ENCODE measurements at places on chromosomes 5 and 9.

DNA sequence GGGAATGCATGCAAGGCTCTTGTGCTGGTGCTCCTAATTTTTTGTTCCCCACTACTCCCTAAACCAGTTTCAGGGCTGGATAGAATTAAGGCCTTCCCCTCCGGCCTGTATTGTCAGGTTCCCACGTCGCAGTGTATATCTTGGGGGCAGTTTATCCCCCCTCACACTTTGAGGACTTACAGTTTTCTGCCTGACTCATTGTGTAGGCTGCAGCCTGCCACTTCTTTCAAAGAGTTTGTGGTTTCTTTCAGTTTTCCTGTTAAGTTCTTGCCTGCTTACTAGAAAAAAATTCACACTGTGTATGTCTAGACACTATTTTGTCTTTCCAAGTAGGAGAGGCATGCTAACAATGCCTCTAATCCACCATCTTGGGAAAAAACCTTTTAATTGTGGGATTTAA is 28.4 kb upstream of the BTNL3 start:
- DNase-seq = no peak

- no peak for DNase-seq
Measured at GRCh38 chr5:122770477-122770876, 4.4 kb upstream of the SNX2 start.

GRCh38 chr5:73825736-73826135 is 199.7 kb downstream of the ARHGEF28 start:
- DNase-seq = no peak

GRCh38 chr5:81986126-81986525 is 14.3 kb downstream of the ATG10 start:
- DNase-seq = no peak

GRCh38 chr5:103428411-103428871 is 134.1 kb downstream of the NUDT12 start:
- DNase-seq = peak; percentile 2

DNA sequence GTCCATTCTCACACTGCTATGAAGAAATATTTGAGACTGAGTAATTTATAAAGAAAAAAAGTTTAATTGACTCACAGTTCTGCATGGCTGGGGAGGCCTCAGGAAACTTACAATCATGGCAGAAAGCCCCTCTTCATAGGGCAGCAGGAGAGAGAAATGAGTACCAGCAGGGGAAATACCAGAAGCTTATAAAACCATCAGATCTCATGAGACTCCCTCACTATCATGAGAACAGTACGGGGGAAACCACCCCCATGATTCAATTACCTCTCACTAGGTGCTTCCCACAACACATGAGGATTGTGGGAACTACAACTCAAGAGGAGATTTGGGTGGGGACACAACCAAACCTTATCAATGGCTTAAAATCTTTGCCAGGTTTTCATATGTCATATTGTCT is 20.3 kb upstream of the TENT4A start:
- no peak for DNase-seq

- no peak for DNase-seq
Measured at GRCh38 chr9:123115146-123115913, 81.9 kb downstream of the GPR21 start.

DNA sequence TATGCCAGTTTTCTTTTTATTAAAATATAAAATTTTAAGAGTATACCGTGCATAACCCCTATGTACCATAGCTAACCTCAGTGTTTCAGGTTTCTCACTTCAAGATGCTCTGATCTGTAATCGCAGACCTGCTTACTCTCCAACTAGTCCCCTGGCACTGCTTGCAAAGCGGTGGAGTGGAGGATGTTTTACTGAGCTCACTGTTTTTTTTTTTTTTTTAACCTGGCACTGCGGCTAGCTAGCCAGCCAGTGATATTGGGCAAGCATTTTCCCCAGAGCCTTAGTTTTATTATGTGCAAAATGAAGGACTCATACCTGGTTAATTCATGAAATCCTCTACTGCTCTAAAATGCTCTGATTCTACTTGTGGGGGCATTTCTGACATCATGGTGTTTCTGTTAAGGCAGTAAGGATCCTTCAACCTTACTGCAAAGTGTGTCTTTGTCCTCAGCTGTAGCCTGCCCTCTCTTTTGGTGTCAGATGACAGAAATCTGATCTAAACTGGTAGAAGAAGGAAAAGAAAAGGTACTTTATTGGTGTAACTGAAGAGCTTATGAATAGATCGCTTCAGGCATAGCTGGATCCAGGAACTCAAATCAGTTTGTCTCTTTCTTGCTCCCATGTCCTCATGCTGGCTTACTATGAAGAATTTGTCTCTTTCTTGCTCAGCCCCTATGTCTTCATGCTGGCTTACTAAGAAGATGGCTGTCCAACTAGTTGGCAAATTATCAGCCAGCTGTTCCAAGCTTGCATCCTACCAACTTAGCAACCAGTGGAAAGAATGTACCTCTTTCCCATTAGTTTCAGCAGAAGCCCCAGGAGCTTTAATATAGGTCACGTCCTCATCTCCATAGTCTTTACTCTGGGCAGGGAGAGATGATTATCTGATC is 59.8 kb downstream of the DOCK2 start:
- no peak for DNase-seq

GRCh38 chr5:10227379-10227778 is 22.3 kb downstream of the ATPSCKMT start:
- DNase-seq = no peak

DNA sequence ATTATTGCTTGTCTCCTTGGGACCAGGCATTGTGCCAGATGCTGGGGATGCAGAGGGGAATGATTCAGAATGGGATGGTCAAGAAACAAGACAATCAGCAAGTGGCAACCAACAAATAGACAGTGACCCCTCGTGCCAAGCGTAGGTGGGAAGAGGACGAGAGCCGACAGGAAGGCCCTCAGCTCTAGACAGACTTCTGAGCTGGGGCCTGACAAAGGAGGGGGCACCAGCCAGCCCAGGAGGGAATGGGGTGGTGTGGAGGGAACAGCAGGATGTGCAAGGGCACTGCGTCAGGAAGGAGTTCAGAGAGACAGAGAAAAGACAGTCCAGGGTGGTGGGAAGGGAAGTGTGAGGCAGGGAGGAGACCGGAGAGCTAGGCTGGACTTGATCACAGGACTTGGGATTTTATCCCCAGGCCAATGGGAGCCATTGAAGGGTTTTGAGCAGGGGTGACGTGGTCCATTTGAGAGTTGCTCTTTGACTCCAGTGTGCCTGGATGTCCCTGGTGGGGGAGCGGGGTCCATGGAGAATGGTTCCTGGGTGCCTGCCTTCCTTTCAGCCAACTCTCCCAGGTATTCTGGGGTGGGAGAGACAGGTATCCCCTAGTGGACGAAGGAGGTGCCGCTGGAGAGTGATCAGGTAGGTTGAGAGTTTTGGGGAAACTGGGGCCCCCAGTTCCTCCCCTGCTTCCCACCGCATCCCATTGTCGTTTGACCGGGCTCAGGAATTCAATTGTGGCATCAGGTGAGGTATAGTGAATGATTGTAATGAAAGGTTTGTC is 79.3 kb upstream of the ZNF618 start:
- no peak for DNase-seq

DNA sequence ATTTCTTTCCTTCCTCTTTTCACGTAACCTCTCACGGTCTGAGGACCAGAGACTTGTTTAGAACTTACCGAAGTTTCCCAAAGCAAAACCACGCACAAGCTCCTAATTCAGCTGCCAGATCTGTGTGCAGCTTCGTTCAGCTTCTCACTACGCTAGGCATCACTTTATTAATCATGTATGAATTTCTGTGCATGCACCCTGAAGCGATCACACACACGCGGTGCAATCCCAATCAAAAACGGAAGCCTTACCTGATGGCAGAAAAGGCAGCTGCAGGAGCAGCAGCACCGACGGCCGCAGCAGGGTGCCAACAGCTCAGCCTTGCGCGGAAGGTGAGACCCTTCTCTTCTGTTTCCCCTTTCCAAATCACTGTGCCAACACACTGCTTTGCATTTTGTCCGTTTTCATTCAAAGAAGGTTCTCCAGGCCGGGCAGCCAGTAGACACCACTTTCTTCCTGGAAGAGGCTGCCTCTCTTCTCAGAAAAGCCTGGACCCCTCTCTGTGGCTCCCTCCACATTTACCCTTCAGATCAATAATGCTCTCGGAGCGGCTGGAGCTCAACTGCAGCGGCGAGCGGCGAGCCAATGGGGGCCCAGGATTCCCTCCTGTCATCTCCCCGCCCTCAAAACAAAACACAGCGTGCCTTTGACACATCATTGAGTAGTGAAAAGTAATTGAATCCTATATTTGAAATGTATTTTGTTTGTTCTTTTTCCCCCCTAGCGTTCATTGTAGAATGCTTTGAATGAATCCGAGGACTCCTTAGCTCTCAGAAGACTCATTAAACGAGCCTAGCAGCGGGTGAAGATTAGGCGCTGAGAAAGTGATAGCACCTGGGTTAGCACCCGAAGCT is at the start of gene CDH12:
TSS of gene CDH12 (minus strand) at position 538 of the 854 bp plus-strand sequence.
- DNase-seq = peak; percentile 77

DNA sequence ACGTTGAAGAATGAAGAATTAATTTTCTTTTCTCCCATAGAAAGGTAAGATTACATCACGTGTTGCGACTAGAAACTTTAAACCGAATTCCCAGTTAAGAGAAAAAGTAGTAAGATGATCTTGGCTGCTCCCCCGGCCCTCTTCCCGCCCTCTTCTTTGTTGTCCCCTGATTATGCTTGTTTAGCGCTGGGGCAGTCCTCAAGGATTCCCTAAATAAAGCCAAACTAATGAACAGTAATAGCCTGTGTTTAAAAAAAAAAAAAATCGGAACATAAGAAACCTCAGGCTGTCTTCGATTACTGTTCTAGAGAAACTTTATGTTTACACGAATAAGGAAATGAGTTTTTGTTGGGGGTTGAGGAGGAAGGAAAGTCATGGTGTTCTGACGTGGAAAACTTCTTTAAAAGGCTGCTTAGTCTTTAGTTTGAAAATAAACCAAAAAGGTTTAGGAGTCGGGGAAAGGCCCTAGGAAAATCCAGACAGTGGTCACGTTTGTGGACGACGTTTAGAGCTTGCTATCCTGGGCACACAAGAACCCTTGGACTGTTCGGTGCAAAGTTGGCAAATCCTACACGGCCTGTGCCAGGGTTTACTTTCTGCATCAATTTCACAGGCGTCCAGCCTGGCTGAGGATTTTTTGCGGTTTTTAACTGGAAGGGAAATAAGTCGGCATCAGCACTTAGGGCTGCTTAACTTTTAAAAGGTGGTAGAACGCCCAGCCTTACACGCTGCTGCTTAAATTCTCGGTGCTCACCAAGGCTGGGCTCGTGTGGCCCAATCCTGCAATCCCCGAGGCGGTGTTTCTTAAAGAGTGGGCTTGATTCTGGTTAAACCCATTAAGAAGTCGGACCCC is 1.1 kb upstream of the MAT2B start:
- no peak for DNase-seq

GRCh38 chr5:162128117-162128516 is 60.5 kb downstream of the GABRG2 start:
- no peak for DNase-seq

DNA sequence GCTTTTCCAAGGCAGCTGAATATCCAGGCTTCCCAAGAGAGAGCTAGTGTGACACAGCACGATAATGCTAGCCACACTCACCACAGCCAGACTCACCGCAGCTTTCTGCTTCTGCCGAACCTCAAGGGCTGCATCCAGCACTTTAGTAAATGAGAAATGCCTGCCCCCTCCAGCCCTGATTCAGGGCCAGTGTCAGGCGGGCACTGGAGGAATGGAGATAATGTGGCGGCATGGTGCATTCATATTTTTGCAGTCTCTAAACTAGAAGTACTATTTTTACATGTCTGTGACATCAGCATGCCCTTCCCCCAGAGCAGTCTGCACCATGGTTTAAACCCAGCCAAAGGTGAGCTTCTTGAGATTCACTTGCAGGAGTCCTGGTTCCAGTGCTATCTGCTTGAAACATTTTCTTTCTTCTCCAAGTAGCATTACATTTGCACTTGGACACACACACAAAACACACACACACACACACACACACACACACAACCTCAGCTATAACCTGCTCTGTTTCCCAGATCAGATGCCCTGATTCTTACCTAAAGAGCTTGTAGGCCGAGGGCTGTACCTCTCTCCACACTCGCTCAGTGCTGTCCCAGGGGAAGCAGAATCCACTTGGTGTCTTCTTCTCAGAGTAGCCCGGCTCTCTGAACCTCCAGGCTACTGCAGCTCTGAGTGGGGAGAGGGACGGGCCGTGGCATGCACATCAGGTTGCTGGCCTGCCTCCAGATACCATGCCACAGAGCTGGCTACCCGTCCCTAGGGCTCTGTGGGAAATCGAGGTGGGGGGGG is at the start of gene FGF1:
TSS of gene FGF1 (minus strand) at position 673 of the 792 bp plus-strand sequence. CDS start 71,963 bp downstream, outside the sequence.
- no peak for DNase-seq

DNA sequence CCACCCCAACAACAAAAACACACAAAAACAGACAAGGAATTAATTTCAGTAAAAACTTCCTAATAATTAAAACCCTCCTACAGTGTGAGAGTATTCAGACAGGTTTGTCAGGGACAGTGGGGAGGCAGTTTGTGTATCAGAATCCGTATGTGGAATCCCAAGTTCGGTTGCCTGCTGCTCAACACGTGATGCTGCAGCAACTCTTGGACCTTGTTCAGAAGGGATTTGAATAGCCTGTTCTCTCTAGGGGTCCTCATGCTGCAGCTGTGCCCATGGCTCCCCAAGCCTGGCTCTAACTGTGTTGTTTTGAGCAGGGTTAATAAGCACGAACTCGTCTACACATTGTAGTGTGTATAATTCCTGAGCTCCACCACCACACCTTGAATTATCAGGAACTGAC is 28.7 kb downstream of the TLE4 start:
- no peak for DNase-seq

GRCh38 chr5:65483546-65484346 is 2.0 kb upstream of the ADAMTS6 start:
- peak; percentile 32 for DNase-seq

- no peak for DNase-seq
Measured at GRCh38 chr9:96884443-96884842, 30.1 kb upstream of the ZNF782 start.

GRCh38 chr5:151427258-151427657 is 20.1 kb upstream of the SLC36A1 start:
- DNase-seq = no peak

GRCh38 chr5:50744776-50745175 is 78.3 kb downstream of the PARP8 start:
- DNase-seq = no peak
